ENCODE measurements at places on chromosomes 3 and 15.
A peak's percentile ranks its signal among the peaks of the same experiment; 100 is the strongest.

DNA sequence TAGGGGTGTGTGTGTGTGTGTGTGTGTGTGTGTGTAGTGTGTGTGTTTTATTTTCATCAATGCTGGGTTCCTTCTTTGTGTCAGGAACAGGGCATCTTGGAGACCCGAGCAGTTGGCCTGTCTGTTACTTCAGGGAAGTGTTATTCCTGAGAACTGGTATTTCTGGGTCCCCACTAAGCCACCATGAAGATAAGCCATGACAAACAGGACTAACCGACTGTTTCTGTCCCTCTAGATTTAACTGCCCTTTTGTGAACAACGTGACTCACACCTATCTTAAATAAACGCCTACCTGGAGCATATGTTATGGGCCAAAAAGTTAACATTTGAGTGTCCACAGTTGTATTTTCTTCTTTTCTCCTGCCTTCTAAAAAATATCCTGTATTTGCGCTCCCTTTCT is 19.5 kb downstream of the SIDT1 start:
- no peak for DNase-seq

DNA sequence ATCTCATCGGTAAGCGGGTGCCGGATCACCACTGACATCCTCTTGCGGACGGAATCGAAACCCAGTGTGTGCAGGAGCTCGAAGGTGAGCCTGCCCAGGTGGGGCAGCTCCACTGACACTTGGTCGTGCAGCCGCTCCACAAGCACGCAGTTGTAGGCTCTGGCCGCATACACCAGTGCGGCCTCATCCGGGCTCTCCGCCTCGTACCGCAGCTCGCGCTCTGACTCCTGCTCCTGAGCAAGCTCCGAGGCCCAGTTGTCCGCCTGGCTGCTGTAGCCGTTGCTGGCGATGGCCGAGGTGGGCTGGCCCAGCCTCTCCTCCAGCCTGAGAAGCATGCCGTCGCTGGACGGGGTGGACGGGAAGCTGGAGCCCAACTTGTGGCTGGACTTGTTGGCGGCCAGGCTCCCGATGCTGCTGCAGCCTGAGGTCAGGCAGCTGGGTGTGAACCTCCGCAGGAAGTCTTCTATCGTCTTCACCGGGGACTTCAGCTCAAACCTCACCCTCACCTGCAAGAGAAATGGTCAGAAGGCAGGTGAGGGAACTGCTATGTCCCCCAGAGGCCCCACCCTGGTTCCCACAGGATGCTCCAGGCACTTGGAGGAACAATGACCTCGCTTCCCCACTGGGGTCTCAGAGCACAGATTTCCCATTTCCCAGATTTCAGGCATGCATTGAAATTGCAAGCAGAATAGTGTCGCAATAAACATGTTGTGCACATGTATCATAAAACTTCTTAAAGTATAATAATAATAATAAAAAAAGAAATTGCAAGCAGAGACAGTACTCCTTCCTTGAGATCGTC is 149.2 kb downstream of the ATP10A start:
- DNase-seq, result no peak

GRCh38 chr3:127373441-127374085 is 85.7 kb upstream of the PRR20G start:
- no peak for DNase-seq

DNA sequence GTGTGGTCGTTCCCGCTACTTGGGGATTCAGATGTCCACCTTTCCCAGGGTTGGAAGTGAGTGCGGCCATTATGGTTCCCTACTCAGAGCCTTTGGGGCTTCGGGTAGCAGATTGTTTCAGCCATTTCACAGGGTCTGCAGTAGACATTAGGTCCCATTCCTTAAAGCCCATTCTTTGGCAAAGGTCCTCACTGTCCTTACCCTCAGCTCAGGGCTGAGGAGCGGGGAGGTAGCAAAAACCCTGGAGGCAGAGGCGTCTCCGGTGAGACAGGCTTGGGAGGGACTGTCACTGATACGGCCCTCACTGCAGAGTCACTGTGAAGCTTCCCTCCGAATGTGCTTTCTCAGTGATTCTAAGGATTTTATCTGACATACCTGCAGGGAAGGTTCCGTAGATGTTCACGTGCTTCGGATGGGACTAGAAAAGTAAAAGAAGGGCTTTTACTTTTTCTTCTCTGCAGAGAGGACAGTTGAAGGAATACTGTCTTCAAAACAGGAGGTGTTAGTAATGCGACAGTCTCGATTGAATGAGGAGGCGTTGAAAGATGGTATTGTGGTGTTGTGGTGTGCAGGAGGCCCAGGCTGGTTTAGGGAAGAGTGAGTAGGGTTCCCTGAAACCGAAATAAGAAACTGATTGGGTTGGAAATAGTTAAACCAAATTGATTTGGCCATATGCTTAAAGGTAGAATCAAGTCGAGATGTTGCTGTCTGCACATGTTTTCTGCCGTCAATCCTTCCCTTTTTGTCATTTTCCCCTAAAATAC is 630 bp downstream of the ATP6V1A start:
- DNase-seq, result peak; percentile 15

DNA sequence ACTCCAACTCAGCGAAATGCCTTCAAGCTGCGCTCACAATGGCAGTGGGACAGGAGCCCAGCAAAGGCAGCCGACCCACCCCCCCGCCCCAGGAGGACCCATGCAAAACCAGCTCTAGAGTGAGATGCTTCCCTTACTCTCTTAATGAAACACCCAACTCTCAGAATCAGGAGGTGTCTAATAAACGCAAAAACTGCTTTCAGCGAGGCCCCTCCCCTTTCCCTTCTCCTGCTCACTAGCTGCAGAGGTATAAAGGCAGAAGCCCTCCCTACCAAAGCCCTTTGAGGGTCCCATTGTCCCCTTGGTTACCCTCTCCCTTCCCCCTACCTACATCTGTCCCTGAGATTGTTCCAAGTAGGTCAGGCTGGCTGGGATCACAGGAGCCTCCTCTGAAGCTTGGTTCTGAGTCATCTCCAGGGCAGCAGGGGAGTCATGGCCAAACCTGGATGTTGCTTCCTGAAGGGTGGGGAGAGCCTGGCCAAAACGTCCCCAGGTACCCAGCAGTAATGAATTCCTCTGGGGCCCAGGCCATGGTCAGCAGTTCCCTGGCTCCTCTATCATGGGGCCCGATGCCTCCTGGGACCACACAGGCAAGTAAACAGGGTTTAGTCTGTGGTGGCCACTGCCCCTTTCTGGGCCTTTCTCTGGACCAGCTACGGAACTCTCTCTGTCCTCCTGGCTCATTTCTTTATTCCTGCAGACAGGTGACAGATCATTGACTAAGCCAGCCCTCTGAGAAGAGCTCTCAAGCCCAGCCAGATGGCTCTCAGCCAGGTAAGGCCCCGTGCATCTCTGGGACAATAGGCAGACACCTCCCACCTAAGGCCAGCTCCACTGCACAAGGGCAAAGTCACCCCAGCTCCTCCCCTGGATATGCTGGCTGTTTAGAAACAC is 8.6 kb downstream of the KLHL25 start:
- no peak for DNase-seq

DNA sequence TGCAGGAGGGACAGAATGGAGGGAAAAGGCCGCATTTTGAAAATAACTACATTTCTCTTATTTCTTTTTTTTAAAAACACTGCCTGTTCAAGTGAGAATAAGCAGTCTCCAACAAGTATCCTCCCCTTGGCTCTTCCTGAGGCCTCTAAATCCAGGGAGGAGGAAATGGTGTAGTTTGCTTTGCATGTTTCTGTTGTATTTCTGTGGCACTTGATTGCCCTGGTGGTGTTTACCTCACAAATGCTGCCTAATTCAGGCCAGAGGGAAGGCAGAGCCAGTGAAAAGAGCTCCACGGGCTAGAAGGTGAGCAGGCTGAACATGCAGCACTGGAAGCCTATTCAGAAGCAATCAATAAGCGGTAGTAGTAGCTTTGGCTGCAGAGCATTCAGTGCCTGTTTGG is 149.3 kb upstream of the ATP11B start:
- DNase-seq, result no peak

DNA sequence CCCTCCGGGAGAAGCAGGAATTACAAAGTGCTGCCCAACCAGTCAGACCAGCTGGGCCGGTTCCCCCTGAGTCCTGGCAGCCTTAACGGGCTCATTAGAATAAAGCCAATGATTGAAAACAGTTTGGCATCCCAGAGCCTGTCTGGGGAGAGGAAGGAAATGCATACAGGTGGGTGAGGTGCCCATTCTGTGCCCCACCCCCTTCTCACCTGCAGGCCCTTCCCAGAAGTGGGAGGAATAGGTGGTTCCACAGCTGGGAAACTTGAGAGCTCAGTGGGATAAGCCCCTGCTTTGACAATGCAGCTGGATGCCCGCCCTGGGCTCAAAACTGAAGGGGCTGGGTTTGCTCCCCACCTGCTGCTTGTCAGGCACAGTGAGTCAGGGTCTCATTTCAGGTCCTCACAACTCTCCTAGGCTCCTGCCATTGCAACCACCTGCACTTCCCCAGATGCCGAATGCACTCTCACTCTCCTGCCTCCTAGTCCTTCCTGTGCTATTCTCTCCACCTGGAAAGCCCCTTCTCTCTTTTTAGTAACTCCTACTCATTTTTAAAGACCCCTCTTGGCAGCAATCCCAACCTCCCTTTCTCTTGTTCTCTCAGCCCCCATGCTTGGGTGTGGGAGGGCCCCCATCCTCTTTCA is 5.5 kb upstream of the BUB1B start:
- no peak for DNase-seq

- DNase-seq, result no peak
These were observed 232.4 kb downstream of the RBMS3 start for GRCh38 chr3:29513236-29513635.

DNA sequence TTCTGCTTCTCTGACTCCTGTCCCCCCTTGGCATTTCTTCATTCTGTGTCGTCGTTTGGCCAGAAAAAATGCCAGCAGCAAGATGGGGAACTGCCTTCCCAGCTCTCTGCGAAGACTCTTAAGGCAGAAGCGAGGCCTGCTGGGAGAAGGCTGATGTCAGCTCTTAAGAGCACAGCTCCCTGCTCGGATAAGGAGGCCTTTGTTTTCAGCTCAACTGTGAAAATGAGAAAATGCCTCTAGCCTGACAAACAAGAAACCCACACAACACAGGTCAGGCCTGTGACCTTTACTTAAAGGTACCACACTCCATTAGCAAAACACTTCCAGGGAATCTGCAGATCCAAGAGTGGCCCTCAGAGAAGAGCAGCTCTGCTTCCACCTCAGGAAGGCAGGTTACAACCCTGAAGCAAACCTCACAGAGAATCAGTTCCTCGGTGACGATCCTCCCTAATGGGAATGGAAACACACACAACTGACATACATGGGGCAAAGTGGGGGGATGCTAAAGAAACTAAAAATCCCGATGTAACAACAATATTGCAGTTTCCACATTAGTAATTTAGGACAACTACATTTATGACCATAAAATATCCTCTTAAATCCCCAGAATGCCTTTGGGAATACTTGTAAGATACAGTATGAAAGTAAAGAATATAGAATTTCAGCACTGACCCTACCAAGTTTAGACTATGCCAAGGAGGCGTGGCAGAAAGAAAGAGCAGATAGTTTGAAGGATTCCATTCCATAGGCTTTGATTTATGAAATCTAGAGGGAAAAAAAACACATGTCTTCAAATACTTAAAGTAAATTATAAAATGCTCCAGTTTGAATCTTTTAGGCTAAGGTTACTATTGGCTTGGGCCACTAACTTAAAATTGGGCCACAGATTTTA is 52.1 kb downstream of the VGLL4 start:
- no peak for DNase-seq

DNA sequence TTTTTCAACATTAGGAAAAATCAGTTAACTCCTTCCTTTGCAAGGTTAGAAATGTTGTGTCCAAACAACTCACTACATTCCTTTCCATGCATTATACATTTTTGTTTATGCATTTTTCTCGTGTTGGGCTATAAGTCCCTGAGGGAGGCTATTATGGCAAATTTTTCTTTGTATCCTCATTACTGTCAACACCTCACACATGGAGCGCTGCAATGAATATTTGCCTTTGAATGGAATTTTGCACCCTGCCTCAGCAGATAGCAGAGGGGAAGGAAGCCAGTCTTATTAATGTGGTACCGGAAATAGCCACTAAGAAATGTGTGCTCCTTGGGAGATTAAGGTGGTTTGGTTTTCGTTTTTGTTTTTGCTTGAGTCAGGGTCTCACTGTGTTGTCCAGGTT is 134.7 kb downstream of the THSD4 start:
- DNase-seq, result no peak

DNA sequence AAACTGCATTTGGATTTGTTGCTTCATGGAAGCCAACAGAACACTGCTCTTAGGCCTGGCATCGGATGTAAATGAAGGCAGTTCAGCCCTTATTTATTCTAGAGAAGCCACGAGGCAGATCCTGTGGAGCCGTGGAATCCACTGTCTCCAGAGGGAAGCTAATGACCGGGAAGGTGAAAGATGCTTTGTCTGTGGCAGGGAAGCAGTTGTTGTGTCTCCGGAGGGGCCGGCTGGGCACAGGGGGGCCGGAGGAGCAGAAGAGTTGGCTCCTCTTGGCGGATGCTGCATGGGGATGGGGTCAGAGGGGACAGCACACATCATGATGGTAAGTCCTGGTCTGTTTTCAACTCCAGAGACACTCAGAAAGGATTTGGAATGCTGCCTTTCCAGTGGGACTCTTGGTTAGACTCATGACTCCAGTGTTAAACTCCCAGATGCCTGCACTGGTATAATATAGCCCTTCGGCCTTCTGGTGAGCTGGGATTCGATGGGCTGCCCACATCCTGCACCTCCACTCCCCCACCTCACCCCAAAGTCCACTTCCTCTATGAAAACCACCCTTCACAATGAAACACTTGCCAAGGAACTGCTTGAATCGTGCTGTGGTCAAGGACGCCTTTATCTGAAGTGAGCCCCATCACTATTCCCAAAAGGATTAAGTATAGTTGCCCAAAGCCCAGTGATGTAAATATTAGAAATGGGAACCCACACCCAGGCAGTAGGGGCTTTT is 33.6 kb downstream of the TPM1 start:
- no peak for DNase-seq

DNA sequence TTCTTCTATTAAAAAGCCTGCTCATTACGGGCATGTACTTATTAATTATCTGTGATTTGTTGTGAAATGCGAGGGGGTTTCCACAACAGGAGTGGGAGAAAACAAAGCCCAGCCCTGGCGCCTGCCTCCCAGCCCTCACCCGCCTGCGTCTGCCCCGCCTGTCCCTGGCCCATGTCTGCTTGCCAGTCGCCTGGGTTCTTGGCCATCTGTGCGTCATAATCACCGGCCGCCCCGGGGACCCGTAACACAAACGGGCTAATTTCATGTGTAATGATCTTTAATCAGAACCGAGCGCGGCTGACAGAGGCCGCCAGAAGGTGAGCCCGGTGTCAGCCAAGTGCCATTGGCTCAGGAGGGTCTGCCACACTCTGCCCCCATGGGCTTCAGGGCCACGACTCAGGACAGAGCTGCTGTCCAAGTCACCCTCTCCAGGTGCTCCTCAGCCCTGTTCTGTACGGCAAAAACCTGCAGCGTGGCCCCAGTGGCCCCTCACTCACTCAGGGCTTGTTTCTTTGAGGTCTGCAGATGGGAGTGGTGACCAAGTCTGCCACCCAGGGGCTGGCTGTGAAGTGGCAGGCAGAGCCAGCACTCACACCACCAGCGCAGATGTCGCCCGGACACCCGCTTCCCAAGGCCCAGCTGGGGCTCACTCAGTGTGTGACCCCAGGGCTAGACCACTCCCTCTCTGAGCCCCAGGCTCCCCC is 28.8 kb upstream of the TMEM115 start:
- no peak for DNase-seq

Measured in stimulated activated CD4-positive, alpha-beta T cell treated with anti-CD3 and anti-CD28 coated beads, Interleukin-15, amount 100 ng/mL, for 1 hour (primary cell).